K562 (cell line): ENCODE measurements at places on chromosomes 3 and 15.
A peak's percentile ranks its signal among the peaks of the same experiment; 100 is the strongest.

- DNase-seq: no peak
Measured at GRCh38 chr3:172384836-172385235, 63.4 kb downstream of the GHSR start.

GRCh38 chr3:23775254-23775909 lies 30.4 kb upstream of the UBE2E1 start:
- DNase-seq: no peak

DNA sequence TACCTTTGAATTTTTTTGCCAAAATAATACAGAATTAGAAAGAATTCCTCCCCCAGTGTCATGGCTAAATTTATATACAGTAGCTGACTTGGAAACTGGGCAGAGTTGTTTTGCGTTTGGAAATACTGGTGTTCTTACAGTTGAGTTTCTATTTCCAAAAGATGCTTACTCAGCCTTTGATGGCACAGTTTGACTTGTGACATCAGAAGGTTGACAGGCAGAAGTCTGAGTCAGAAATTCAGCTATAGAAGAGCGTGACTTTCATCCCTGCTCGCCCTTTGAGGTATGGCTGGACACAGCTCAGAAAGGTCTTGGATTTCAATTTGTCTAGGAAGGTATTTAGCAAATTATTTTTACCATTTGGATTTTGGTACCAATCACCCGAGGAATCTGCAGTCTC lies 175.8 kb downstream of the VGLL4 start:
- DNase-seq: no peak

- no peak for DNase-seq
Measured at GRCh38 chr15:30922480-30923311, 19.0 kb downstream of the FAN1 start.

- DNase-seq: no peak
Measured at GRCh38 chr15:47991357-47991756, 129.4 kb upstream of the SLC24A5 start.

DNA sequence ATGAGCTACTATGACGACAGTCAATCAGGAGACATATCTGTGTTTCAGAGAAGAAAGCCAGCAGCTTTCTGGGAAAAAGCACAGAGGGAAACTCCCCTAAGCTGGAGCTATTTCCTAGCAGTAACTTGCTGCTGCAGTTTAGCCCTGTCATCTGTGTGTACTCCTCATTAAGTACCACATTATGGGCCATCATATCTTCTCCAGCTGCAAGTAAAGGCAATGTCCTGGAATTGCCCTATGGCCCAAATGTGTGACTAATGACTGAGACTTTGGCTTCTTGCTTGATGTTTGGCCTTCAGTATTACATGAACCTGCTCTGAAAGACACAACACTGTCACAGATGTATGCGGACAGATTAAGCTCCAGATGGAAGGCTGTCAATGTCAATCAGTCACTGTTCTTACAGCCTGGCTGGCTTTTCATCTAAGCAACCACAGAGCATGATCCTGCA lies 190.8 kb downstream of the FHIT start:
- no peak for DNase-seq

GRCh38 chr3:7461202-7461825 lies 600.4 kb downstream of the GRM7 start:
- DNase-seq: no peak

- peak; percentile 69 for DNase-seq
Measured at GRCh38 chr15:89171136-89172072, 50.0 kb downstream of the RLBP1 start.
